ENCODE measurements at places on chromosomes 6 and 20. TPM values are rescaled to one million over a fixed set of nuclear protein-coding genes. Genes with fewer than 3 reads are reported as not detected.

DNA sequence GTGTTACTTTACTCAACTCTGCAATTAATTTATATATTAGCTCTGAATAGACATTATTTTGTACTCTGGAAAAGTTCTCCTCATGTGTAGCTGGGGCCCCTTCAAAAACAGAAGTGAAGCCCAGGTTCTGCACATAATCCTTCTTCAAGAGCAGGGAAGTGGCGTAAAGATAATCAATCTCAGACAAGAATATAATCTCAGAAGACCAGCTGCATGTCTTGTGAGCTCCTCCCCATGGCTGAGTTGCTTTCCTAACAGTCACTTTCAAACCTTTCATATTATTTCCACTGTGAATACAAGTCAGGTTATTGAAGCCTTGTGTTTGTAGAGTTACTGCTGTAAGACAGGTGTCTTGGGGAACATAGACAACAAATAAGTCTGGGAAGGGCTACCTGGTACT, 691.9 kb downstream of the RFPL4B start:
- no peak for DNase-seq

CST2 gene
- total RNA-seq = not detected

CST9L gene
- not detected for total RNA-seq

DNA sequence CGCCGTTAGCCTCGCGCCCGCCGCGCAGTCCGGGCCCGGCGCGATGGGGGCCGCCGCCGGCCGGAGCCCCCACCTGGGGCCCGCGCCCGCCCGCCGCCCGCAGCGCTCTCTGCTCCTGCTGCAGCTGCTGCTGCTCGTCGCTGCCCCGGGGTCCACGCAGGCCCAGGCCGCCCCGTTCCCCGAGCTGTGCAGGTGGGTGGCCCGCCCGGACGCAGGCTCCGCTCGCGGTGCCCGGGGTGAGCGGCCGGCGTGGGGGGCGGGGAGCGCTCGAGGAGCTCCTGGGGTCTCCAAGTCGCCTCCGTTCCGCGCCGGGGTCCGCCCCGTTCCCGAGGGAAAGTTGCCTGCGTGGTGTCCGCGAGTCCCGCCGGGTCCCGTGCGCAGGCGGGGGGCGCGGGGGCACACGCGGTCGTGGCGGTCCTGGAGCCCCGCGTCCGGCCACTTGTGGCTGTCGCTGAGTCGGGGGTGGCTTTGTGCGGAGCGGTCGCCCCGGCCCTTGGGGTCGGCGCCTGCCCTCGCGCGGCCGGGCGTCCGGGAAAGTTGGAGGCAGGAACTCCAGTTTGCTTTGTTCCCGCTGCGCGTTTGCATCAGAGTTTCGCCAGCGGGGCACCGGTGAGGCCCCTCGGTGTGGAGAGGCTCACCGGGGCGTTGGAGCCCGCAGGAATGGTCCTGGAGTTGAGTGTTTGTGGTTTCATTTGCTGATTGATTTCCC, 476 bp downstream of the IGF2R start:
- peak; percentile 29 for DNase-seq

GRCh38 chr6:142855893-142856623, 88.9 kb downstream of the HIVEP2 start:
- no peak for DNase-seq

- DNase-seq = no peak
Measured at GRCh38 chr6:7285416-7285815, 27.6 kb downstream of the SSR1 start.

DNA sequence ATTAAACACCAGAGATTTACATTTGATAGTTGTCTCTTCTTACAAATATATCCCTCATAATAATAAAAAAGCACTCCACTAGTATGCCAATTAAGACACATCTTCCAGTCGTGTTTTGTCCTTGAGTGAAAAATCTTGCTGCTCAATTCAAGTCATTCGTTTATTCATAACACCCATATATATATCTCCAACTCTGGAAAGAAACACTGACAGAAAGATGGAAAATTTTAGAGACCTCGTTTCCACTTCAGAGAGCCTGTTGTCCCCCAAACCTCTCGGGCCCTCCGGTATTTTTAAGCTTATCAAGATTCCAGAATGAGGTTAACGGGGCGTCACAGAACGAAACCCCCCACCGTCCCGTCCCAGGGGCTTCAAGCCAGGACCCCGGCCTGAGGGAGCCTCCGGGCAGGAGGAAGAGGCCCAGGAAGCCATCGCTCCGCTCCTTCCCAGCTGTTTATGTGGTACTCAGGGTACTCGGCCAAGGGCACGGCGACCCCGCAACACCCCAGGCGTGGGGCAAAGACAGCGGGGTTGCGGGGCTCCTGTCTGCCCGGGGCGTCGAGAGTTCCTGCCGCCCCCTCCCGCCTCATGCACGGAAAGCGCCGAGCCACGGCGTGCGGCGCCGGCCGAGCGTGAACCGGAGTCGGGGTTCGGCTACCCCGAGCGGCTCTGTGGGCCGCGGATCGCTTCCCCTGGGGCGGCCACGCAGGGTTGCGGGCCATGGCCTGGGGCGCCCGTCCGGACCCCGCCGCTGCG, 623 bp upstream of the SNX9 start:
- no peak for DNase-seq

HLA-DRB5 gene
- not detected for total RNA-seq

GRCh38 chr6:151143806-151144205, 96.0 kb upstream of the AKAP12 start:
- no peak for DNase-seq

DNA sequence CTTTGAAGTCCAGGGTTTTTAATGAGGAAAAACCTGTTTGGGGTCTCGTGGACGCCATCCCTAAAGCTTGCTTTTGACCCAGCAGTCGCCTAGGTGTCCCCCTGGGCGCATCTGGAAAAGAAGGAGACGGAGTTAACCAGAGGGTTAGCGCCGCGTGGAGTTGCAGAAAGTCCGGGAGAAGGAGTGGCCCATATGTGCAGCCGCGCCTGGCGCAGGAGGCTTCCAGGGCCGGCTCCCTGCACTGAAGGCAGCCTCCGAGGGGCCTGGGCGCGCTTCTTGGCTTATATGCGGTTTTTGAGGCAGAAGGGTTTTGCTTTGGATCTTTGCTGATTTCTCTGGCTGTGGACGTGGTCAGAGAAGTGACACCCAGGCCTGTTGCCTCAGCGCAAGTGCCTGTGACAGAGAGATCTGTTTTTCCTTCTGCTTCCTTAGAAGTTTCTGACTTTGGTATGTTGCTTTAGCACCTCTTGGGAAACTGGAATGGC, 987 bp downstream of the TMEM181 start:
- DNase-seq = peak; percentile 30

REM1 gene
- total RNA-seq = not detected

SPEF1 gene
- total RNA-seq = 0.17 TPM

DNA sequence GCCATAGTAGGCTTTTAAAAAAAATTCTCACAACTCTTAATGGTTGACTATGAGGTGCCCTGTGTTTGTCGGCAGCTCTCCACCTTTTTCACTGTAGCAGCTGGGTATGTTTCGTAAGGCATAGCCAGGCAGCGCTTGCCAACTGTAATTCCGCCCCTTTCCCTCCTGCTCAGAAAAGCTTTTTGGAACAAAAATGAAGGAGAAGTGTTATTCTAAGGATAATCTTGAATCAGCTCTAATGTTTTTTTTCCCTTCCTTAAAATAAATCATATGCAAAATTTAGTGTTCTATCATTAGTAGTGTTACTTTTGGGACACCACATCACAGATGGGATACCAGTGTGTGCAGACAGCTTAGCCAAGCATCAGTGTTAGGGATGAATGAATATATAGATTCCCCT, 21.2 kb downstream of the RIOK1 start:
- no peak for DNase-seq

DNA sequence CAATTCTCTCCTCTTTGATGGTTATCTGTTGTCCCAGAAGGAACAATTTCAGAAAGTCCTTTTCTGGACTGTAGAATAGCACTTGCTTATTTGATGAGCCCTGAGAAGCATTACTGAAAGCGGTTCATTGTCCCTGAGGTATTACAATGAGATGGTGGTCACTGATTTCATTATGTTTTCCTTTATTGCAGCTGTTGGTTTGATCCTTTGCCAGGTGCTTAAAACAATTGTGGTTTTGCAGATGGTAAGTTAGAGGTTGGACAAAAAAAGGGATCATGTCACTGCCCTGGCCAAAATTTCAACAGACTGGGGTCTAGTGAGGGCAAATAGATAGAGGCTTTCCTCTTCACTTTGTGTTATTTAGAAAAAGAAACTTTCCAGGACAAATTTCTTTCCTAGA, 61.9 kb downstream of the ESR1 start:
- DNase-seq = no peak

DNA sequence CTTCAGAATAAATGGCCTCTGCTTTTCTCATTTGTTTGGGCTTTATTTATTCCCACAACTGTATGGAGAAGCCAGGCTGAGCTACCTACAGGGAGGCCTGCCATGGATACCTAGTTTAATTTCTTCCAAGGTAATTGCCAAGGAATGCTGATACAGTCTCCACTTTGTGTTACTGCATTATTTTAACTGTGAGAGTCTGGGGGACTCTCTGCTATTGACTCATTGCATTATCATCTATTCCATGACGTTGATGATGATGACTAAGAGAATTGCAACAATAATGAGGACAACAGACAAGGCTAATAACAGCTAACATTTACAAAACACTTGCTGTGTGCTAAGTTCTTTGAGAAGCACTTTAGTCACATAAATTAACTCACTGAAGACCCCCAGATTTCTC, 88.3 kb upstream of the COL21A1 start:
- DNase-seq = peak; percentile 91

- DNase-seq = no peak
Measured at GRCh38 chr20:21862259-21862946, 156.9 kb downstream of the PAX1 start.

DNA sequence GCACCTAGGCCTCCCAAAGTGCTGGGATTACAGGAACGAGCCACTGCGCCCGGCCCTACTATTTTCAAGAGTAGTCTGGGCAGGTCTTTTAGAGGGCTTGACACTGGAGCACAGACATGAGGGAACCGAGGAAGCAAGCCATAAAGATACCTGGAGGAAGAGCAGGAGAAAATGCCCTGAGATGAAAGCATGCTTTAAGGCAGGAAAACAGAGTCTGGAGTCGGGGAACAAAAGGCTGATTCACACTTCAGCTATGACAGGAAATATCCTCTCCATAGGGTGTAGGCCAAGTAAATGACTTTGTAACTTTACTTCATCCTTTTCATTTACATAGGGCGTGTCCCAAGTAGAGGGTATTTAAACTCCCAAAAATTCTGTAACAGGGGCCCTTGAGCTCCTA, 4.3 kb upstream of the SERINC3 start:
- no peak for DNase-seq

- DNase-seq = peak; percentile 33
Measured at GRCh38 chr6:111011360-111012142, 29.7 kb downstream of the RPF2 start.

SAMD5 gene
- 4.0 TPM for total RNA-seq

GRCh38 chr6:106684011-106684410, 54.6 kb downstream of the QRSL1 start:
- no peak for DNase-seq

EBF4 gene
- 0.99 TPM for total RNA-seq

DNA sequence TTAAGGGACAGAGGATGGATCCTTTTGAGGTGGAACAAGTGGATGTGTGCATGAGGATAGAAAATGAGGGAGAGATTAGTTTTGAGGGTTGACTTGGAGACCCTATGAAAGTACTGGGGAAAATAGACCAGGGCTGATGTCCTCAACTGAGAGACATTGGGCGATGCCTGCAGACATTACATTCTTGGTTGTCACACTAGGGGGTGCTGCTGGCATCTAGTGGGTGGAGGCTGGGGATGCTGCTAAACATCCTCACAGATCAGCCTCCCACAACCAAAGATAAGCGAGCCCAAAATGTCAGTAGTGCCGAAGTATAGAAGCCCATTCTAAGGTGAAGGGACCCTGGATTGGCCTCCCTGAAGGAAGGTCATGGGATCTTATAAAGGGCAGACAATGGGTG, 63.3 kb downstream of the MOCS1 start:
- no peak for DNase-seq

DNA sequence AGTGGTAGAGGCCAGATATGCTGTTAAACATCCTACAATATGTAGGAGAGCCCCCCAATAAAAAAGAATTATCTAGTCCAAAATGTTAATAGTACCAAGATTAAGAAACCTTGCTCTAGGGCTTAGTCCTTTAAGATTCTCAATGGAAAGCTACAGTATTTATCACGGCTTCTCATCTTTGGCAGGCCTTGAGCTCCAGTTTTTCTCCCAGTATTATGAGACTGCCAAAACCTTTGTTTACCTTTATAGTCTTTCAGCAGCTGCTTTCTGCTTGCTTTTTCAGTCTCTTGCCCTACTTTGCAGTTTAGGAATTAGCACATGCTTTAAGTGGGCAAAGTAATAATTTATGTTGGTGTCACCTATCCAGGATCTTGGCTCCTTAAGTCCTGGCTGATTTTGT, 59.7 kb downstream of the NHLRC1 start:
- DNase-seq = peak; percentile 20
